Activated naive CD4-positive, alpha-beta T cell (primary cell): ENCODE measurements at places on chromosomes 16 and 17.

DNA sequence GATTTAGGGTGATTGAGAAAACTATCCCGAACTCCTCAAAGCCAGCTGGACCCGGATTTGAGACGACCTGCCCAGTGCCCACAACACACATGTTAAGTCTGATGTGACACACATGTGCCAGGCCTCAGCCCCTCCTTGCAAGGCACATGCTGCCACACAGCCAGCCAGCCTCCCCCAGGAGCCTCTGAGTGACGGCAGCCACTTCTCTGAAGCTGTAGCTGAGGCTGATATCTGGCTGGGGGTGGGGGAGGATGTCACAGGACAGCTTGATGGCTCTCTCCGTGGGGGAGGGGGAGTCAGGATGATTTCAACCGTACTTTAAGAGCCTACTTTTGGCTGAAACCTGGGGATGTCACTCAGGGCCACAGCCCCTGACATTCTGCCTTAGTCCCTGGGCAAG lies 40.9 kb downstream of the SRCIN1 start:
- no peak for DNase-seq

DNA sequence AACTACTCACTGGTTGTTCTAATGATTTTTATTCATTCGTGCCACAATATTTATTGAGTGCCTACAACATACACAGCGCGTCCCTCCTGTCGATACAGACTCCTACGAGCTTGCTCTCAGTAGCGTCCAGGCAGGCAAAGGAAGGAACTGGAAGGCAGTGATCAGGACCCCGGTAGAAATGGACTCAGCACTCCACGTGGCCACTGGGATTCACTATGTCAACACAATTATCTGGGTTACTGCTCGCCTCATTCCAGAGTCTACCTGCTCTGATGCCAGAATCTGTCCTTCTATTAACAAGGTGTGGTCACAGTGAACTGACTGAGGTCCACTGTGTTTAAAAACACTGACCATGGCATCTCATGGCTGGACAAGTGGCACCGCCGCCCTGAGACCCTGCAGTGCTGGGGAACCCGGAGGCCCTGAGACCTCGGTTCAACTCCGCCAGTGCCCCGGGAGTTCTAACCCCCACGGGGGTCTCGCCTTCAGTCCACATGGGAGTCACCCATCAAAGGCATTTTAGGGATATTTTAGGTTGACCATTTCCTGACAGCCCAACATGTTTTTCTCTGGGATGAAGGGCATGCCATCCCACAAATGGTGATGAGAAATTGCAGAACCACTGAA lies 71.4 kb downstream of the ZFHX3 start:
- DNase-seq, result no peak

- no peak for DNase-seq
Measured at GRCh38 chr16:66159987-66160386, 206.5 kb upstream of the CDH5 start.

DNA sequence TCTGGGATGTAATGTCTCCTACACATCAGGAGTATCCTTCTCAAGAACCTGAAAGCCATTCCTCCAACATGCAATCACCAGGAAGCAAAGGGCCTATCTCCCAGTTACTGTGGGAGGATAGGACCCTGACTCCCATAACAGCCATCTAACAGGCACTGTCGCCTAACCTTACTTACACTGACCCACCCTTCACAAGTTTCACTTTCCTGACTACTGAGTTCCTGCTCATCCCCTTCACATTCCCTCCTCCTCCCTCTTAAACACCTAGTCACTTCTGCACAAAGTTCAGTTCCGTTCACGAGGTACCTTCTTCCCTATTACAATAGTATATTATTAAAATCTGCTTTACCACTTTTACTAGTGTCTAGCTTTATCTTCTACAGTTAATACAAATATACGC lies 1.3 kb downstream of the C17orf67 start:
- no peak for DNase-seq

GRCh38 chr17:57881143-57881542 lies 31.3 kb upstream of the MRPS23 start:
- DNase-seq, result no peak

- DNase-seq, result no peak
Measured at GRCh38 chr16:53147500-53148065, 92.8 kb downstream of the CHD9 start.
